ENCODE measurements at places on chromosomes 7 and 10. TPM values are rescaled to one million over a fixed set of nuclear protein-coding genes. Genes with fewer than 3 reads are reported as not detected.

The C10orf105 gene
- total RNA-seq, result not detected

The TRIP6 gene
- total RNA-seq, result 64.1 TPM

The SLC16A12 gene
- total RNA-seq, result 3.2 TPM

The NDUFA5 gene
- total RNA-seq, result 45.1 TPM

The COG5 gene
- total RNA-seq, result 31.6 TPM

The BTBD16 gene
- 0.09 TPM for total RNA-seq

The LRRN3 gene
- not detected for total RNA-seq
